ENCODE measurements at places on chromosomes 4 and X.

- no peak for DNase-seq
Measured at GRCh38 chr4:101853028-101853427, 62.5 kb downstream of the BANK1 start.

GRCh38 chrX:23578079-23578478 is 89.2 kb upstream of the PRDX4 start:
- DNase-seq = no peak

- no peak for DNase-seq
Measured at GRCh38 chr4:47315346-47315745, 148.2 kb downstream of the COMMD8 start.

DNA sequence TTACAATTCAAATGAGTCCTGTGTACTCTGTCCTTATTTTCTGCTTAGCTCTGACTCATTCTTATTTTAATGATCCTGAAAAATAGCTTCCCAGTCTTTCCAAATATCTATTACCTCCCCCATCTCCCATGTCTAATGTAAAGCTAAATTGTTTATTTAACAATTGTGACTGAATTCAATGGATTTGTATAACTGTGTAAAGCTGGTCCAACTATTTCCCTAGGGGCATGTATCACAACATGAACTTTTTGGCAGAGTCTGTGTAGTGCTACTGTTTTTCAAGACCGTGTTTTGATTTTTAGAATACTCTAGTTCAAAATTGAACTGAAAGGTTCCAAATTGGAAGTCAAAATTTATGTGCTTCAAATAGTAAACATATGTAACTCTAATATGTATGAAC is 67.8 kb downstream of the SPCS3 start:
- no peak for DNase-seq

GRCh38 chrX:16479206-16479869 is 170.6 kb upstream of the S100G start:
- no peak for DNase-seq

DNA sequence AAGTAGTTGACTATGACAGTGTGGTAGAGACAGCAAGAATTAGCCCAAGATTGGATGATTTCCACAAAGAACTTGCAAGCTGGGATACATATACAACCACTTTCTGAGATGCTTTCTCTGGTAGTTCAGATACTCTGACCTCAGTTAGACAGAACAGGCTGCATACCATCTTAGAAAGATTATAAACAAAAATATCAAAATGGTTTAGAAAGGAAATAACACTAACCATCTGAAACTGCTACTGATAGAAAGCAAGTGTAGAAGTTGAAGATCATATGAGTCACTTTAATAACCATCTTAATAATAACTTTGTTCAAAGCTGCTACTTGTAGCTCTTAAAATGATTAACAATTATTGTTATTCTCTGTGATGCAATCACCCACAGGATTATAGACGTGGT is 255.4 kb upstream of the TTC29 start:
- no peak for DNase-seq

- DNase-seq = no peak
Measured at GRCh38 chr4:147366164-147366563, 114.7 kb upstream of the EDNRA start.

GRCh38 chr4:151961456-151961855 is 200.6 kb upstream of the GATB start:
- DNase-seq = no peak

GRCh38 chr4:40186665-40187014 is 10.2 kb upstream of the RHOH start:
- no peak for DNase-seq

- DNase-seq = no peak
Measured at GRCh38 chr4:2948895-2949781, 14.1 kb downstream of the NOP14 start.

DNA sequence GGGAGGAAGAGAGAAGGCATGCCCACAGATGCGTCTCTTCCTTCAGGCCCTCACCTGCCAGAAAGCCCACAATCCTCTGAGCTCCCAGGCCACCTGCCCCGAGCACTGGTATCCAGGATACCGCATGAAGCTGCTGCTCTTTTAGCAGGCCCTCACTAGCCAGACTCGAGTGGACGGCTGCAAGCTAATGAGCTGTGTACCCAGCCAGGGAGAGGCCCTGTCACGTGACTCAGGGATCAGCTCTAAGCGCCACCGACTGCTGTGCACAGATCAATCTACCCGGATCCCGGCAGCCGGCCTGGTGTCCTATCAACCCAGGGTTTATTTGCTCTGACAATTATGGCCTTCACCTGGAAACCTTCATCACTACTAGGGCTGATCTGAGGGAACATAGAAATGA is 39.0 kb downstream of the BCOR start:
- DNase-seq = no peak

DNA sequence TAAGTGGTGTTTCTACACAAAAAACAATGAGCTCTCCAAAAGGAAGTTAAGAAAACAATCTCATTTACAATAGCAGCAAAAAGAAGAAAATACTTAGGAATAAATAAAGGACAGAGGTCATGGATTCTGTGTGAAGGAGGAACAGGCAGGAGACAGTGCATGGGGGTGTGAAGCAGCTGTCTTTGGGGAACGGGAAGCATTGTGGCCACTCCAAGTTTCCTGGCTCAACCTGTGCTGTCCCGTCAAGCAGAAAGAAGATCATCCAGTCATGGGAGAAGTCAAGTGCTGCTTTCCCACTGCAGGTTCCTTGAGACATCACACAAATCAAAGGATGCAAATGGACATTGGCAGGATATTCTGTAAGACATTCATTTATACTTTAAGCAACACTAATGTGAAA is 66.1 kb upstream of the MAML3 start:
- DNase-seq = no peak

GRCh38 chr4:45692131-45692735 is 431.6 kb downstream of the GABRG1 start:
- DNase-seq = no peak

GRCh38 chr4:124540014-124540413 is 172.5 kb downstream of the ANKRD50 start:
- DNase-seq = no peak

DNA sequence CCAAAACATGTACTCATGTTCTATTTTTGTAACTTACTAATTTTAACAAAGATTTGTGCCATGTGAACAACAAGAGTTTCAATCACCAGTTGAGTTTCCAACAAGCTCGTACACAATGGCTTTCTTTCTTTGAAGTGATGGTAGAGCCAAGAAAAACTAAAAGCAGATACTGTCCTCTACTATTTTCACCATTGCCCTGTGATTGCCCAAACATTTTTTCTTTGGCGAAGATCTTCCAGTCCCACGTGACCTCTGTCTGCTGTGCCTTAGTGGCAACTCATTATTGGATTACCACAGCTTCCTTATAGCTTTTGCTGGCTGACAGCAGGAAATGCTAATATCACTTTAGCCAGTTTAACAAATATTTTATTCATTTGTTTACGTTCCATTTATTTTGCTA is 1147.1 kb downstream of the STIM2 start:
- DNase-seq = no peak

GRCh38 chr4:177308847-177309521 is 690 bp upstream of the NEIL3 start:
- no peak for DNase-seq

- DNase-seq = no peak
Measured at GRCh38 chr4:23038626-23039491, 346.1 kb downstream of the GBA3 start.

DNA sequence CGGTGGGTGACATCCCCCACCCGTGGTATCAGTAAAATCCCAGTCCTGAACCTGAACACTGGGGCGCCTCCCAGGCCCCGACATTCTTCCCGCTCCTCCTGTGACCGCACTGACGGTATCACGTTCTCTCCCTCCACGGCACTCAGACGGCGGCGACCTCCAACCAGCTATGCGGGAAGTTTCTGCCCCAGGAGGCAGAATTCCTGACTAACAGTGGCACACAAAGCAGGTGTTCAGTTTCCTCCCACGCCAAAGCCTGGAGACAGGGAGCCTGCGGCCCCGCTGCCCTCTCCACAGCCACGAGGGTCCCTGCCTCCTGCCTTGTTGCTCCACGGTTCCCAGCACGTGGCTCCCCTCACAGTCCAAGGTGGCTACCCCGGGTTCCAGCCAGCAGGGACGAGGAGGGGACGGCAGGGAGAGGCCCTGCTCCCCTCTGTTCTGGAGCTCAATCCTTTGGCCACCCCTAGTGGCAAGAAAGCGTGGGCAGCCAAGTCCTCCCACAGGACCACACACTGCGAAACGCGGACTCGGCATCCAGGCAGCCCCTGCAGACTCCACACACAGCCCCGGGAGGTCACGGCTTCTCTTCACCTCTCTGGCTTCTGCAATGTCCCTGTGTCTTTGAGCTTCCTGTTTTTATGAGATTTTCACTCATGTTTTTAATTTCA is 15.2 kb downstream of the CTBP1 start:
- no peak for DNase-seq

DNA sequence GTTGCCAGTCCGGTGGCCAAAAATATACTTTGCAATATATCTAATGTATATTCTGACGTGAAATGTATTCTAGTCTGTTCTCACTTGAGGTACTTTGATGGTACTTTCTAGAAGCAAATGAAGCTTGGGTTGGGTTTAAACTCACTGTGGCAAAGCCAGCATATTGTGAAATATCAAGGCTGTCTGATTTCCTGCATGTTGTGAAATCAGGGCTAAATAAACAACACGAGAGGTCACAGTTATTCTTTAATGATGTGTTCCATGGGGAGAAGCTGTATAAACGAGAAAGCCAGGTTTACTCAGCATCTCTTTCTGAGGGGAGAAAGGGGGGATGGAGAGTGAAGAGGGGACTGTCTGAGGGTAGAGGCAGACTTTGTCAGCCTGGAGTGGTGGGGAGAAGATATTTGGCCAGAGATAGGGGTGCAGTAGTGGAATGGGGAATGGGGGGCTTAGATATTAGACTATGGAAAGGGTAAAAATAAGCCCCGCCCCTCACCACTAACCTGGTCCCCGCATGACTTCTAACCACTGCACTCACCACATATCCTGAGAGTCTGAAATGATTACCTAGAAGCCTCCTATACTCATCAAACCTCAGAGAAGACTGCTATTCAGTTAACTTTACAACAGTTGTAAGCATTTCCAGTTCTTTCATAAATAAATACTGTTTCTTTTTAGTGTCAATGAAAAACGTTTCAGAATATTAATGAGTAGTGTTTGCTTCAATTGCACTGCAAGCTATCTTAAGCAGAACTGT is 5.9 kb upstream of the SCARB2 start:
- no peak for DNase-seq

DNA sequence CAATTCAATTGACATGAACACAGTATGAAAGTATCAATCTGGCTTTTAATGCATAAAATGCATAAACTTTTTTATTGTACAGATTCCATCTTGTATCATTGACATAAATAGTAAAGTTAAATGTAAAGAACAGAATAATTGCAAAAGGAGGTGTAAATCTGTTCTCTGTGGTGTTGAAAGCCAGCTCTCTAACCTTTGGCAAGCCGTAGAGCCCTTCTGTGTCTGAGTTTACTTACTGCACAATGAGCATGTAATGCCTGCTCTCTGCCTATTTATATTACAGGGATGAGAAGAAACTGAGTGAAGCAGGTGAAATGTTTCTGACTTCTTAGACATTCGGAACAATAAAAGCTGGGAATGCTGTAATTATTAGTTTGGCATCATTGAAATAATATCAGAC is 389.3 kb upstream of the EPHA5 start:
- DNase-seq = no peak

DNA sequence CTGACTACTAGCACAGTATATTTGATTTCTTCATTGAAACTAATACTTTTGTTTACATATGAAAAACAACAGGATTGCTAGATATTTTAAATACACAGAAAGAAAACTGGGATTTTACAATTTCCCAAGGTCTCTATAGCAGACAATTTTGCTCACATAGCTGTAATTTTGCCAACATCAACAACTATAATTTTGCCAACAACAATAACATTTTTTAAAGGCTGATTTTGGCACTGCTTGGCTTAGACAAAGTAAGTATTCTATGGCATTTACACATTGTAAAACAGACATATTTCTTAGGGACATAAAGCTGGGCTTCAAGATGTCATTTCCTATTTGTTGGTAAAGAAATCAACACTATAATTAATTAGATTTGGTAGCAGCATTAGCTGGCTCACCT is 922.1 kb downstream of the RAB28 start:
- DNase-seq = no peak

- no peak for DNase-seq
Measured at GRCh38 chrX:102651242-102652011, at the start of gene GPRASP1. GPRASP1 (plus strand) TSS chrX:102651483; CDS start chrX:102653914, 2,431 bp downstream.

GRCh38 chr4:157048248-157048647 is 27.7 kb upstream of the GLRB start:
- DNase-seq = peak; percentile 24

DNA sequence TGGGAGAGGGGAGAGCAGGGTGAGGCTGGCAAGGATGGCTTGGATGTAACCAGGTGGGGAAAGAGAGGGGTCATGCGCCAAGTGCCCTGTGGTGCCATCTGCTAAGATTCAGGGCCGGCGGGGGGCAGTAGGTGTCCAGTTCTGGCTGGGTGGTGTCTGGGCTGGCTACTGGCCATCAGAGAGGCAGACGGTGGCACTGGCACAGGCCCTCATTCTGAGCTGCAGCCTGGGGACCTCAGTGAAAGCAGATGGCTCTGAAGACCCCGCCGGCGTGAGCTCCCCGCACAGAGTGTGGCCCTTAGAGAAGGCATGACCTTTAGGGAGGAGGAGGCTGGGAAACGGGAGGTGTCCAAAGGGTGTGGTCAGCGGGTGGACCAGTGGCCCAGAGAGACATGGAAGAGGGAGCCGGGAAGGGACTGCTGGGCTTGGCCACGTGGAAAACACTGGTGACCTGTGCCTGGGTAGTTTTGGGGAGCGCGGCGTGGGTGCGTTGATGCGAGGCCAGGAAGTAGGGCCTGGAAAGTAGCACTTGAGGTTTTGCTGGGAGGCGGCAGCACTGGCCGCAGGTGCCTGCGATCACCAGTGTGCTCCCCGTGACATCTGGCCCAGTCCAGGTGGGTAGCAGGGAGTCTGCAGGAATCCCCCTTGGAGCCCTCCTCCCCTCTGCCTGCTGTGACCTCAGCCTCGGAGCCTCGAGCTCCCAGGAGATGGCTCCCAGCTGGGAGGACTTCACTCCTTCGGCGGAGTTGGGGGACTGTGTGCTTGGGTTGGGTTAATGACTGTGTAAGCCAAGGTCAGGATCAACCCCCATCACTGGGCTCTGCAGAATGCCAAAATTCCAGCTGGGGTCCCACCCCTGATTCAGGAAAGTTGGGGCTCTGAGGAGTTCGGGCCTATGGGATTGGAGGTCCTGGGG is 9.3 kb upstream of the SH3TC1 start:
- DNase-seq = no peak

DNA sequence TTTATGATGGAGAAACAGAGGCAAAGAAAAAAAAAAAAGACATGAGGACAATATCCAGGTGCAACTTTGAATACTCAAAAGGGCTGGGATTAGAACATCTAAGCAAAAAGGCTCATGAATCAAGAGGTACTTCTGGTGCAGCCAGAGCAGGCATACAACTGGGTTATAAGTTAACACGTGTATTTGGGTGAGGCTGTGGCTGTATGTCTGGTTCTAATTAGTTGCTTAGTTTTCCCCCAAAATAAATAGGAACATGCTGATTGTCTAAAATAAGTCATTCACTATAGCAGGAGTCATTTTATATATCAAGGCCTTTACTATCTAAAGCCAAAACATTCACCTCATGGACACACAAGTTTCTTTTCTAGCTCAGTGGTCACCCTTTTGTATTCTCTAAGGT is 20.2 kb downstream of the NHS start:
- no peak for DNase-seq

- DNase-seq = no peak
Measured at GRCh38 chr4:78570117-78570516, 18.5 kb downstream of the ANXA3 start.
